ENCODE measurements at places on chromosomes 12 and 14.

GRCh38 chr12:92416385-92416812, 270.8 kb upstream of the BTG1 start:
- DNase-seq: no peak

GRCh38 chr14:66140213-66140918, 345.8 kb upstream of the CCDC196 start:
- DNase-seq: no peak

DNA sequence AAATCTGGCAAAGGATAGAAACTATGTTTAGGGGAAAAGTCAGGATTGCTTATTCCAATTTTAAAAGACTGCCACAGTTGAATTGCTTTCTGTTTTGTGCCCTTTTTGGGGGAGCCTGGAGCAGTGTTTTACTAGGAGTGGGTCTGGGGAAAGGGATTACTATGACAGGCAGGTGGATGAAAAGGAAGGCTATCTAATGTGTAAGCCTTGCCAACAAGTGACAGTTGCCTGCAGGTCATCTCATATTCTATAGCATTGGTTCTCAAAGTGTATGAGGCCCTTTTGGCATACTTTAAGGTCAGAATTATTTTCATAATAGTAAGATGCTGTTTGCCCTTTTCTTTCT, 4.1 kb downstream of the EID3 start:
- DNase-seq: no peak

GRCh38 chr12:79415321-79415720, 275.4 kb downstream of the PAWR start:
- DNase-seq: no peak

- DNase-seq: no peak
Measured at GRCh38 chr12:24075650-24076049, 126.2 kb upstream of the SOX5 start.

GRCh38 chr12:67721248-67721647, 72.7 kb downstream of the DYRK2 start:
- no peak for DNase-seq

- DNase-seq: no peak
Measured at GRCh38 chr14:98470663-98471062, 801.3 kb downstream of the BCL11B start.

- DNase-seq: no peak
Measured at GRCh38 chr12:124543590-124544310, 23.7 kb downstream of the NCOR2 start.

DNA sequence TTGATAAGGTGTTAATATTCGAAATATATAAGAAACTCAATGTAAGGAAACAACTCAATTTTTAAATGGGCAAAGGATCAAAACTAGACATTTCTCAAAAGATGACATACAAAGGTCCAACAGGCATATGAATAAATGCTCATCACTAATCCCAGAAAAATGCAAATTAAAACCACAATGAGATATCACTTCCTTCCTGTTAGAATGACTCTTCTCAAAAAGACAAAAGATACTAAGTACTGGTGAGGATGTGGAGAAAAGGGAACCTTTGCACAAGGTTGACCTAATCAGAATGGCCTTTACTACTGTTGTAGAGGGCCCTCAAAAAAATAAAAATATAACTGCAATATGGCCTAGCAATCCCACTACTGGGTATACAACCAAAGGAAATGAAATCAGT, 383.4 kb downstream of the KCNH5 start:
- no peak for DNase-seq

DNA sequence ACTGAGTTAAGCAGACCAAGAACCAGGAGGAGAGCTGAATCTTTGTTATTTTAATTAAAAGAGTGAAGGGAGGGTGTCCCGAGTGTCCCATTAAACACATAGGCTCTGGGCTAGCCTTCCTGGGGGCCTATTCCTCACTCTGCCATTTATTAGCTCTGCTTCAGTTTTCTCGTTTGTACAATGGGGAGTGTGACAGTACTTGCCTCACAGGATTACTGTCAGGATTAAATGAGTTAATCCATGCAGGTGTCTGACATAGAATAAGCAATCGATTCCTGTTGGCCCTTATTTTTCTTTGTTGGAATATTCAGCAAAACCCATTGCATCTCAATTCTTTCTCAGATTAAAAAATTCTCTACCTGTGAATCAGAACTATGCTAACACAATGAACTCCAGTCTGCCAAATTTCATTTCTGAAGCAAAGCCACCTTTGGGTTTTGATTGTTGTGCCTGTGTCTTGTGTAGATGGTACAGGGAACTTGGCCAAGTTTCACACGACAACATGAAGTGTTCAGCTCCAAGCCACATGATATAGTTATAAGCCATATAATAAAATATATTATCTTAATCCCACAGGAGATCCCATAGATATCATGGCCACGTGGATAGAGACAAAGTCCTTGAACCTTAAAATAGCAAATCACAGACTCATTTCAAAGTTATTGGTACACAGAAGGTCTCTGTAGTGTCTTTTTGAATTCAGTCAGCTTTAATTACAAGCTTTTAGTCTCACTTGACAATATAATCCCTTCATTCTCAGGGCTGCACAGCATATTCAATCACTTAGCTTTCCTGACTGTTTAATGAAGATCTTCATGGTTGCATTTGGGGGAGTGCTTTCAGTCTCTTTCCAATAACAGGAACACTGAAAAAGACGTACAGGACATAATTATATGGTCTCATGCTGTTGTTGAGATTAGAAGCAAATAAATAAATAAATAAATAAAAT, 34.4 kb upstream of the CRY1 start:
- no peak for DNase-seq

GRCh38 chr14:70652871-70653270, 11.2 kb downstream of the TTC9 start:
- DNase-seq: no peak

DNA sequence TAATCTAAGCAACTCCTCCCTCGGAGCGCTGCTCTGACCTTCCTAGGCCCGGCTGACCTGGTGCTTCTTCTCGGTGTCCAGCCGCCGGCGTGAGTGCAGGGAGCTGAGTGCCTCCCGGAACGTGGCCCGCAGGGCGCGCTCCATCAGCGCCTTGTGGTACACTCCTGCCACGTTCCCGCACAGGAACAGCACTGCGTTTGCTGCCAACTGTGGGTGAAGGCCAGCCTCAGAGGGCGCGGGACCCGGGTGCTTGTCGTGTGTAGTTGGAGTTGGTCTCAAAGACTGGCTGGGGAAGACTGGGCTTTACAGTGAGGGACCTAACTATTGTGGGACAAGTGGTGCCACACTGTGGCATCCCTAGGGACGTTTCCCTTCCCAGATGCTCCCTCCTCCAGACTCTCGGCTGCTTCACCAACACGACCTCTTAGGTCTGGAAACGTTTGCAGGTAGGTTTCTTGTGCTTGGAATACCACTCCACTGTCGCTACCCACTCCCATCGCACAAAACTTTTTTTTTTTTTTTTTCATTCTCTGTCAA, 3.1 kb downstream of the ADCY4 start:
- no peak for DNase-seq

Data from stimulated activated CD8-positive, alpha-beta memory T cell treated with anti-CD3 and anti-CD28 coated beads, Interleukin-7, amount 100 ng/mL, for 4 hours (primary cell).